ENCODE measurements at places on chromosomes 6 and 20. TPM values are rescaled to one million over a fixed set of nuclear protein-coding genes. Genes with fewer than 3 reads are reported as not detected.

The LY86 gene
- 2.3 TPM for total RNA-seq

The IYD gene
- total RNA-seq, result not detected

The NOX3 gene
- not detected for total RNA-seq

The PRR18 gene
- total RNA-seq, result not detected

The HAO1 gene
- 0.70 TPM for total RNA-seq

The CLIC5 gene
- 1.2 TPM for total RNA-seq

The RGL2 gene
- 78.7 TPM for total RNA-seq

The CLVS2 gene
- total RNA-seq, result not detected

The WASF1 gene
- total RNA-seq, result 12.2 TPM

GRCh38 chr6:31869343-31869742 lies 6.7 kb upstream of the NEU1 start:
- no peak overlapping the region for H3K27ac ChIP-seq
- H3K27me3 ChIP-seq, result no peaks in the 10 kb centered on the region
- DNase-seq, result no peak
- H3K36me3 ChIP-seq, result no peaks in the 10 kb centered on the region
- peaks cover 11% of the 10 kb centered on the region for H3K4me1 ChIP-seq

DNA sequence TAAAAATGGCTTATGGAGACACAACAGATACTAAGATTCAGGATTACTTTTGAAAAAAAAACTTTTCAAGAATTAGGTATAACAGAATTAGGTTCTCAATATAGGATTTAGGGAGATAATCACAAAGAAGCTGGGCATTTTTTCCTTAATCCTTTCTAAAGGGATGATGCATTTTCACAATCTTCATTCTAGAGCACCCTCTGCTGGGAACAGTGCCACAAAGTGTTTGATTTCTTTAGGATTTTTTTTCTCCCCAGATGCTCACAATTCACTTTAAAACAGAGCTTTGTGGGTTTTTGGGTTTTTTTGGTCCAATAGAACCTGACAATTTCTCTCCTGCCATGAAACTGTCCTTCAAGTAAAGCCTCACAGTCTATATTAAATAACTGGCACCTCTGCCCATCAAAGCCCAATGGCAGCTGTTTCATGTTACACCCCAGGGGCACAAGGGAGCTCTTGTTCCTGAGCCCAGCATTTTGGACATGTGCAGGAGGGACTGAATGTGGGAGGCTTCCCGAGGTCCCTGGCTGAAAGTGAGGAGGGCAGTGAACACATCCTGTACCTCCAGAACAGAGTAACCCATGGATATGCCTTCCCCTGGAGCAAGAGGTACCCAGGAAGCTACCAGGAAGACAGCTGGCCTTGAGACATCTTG lies 39.7 kb downstream of the PREP start:
- no peak overlapping the region for H3K27ac ChIP-seq
- no peaks in the 10 kb centered on the region for H3K4me1 ChIP-seq
- no peaks in the 10 kb centered on the region for H3K27me3 ChIP-seq
- no peaks in the 10 kb centered on the region for H3K36me3 ChIP-seq
- no peak for DNase-seq

DNA sequence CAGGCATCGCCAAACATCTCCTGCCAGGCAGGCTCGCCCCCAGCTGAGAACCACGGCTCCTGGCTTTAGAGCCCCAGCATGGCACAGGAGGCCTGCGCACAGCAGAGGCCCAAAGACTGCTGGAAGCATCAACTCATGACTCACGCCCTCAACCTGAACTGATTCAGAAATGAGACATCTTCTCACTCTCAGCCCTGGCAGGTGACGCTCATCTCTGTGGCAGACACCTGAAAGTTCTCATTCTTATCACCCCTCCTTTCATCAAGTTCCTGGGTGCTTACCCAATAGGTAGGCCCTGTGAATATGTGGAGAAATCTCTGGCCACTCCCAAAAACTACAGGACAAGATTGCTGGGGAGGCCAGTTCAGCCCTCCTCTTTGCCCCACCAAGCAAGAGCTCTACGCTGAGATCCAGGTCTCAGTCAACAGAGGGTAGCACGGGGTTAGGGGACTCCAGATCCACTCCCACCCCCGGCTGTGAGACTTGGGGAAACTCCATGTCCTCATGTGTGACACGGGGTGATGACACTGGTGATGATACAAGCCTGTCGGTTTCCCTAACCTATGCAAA lies 11.3 kb downstream of the NFATC2 start:
- no peak overlapping the region for H3K4me3 ChIP-seq
- no peaks in the 10 kb centered on the region for H3K36me3 ChIP-seq
- H3K27me3 ChIP-seq, result no peaks in the 10 kb centered on the region
- DNase-seq, result no peak

- no peaks in the 10 kb centered on the region for H3K4me1 ChIP-seq
- no peaks in the 10 kb centered on the region for H3K36me3 ChIP-seq
- H3K4me3 ChIP-seq, result no peak overlapping the region
- DNase-seq, result no peak
Observed at GRCh38 chr6:141208101-141208500, 924.6 kb upstream of the GJE1 start.

DNA sequence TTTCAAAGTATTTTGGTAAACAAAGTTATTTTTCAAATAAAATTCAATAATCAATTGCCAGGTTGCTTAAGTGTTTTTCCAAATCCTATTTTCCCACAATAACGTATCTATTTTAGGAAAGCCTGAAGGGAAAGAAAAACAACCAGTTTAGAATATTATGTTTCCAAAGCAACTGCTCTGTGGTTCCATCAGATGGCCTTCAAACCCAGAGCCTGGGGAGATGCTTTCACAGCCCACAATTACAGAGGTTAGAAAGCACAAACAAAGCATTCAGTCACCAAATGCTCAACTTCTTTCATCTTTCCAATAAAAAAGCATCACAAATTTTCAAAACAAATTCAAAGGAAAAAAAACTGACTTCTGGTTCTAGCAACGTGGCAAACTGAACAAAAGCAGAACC lies 66.0 kb downstream of the ELOVL5 start:
- H3K4me1 ChIP-seq, result peaks cover 32% of the 10 kb centered on the region
- no peaks in the 10 kb centered on the region for H3K27me3 ChIP-seq
- DNase-seq, result no peak
- no peak overlapping the region for H3K4me3 ChIP-seq
- H3K27ac ChIP-seq, result peak overlapping the region; percentile 2

DNA sequence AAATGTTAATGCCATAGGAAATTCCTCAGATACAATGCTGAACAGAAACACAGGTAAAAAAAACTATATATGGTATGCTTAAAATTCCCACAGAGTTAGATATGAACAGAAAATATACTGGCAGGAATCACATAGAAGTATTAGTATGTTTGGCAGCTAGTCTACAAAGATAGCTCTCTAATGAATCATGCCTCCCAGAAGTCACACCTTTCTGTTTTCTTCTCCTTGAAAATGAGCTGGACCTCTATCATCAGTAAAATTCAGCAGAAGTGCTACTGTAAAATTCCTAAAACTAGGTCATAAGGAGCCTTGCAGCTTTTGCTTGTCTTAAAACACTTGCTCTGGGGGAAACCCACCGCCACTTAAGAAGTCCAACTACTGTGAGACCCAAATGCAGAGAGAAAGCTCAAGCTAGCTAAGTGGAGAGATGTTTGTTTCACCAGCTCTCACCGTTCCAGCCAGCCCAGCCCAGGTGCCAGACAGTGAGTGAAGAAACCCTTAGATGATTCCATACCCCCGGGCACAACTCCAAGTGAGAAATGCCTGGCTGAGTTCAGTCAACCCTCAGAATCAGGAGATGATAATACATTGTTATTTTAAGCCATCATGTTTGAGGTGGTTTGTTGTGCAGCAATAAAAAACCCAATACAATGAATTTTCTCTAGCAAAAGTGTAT lies 43.0 kb downstream of the TSPYL4 start:
- no peaks in the 10 kb centered on the region for H3K36me3 ChIP-seq
- H3K4me3 ChIP-seq, result no peak overlapping the region
- H3K27me3 ChIP-seq, result no peaks in the 10 kb centered on the region
- no peak for DNase-seq
- no peak overlapping the region for H3K27ac ChIP-seq

- H3K27ac ChIP-seq, result no peak overlapping the region
- no peak overlapping the region for H3K4me3 ChIP-seq
- no peaks in the 10 kb centered on the region for H3K36me3 ChIP-seq
- no peaks in the 10 kb centered on the region for H3K27me3 ChIP-seq
- no peak for DNase-seq
Observed at GRCh38 chr6:102813489-102814275, 1420.2 kb downstream of the GRIK2 start.

DNA sequence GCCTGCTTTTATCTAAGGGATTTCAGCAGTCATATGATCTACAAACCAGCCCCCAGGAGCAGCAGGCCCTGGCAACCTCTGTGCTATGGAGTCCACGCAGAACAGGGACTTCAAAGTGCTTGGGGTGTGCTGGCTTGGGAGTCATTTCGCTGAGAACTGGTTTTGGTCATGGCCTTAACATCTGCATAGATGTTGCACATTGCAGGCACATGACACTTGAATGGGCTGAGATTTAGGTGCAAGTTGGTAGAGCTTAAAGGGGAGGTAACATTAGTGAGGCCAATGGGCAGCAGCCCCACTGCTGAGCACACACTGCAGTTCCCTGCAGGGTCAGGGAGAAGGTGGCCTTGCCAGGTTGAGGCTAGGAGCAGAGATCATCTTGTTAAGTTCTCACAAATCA lies 43.6 kb downstream of the RREB1 start:
- H3K4me3 ChIP-seq, result no peak overlapping the region
- no peaks in the 10 kb centered on the region for H3K27me3 ChIP-seq
- no peak overlapping the region for H3K27ac ChIP-seq
- peaks cover 54% of the 10 kb centered on the region for H3K4me1 ChIP-seq

- DNase-seq, result no peak
- H3K27ac ChIP-seq, result no peak overlapping the region
- no peaks in the 10 kb centered on the region for H3K4me1 ChIP-seq
- H3K27me3 ChIP-seq, result no peaks in the 10 kb centered on the region
- H3K36me3 ChIP-seq, result peaks cover 21% of the 10 kb centered on the region
- H3K4me3 ChIP-seq, result no peak overlapping the region
Observed at GRCh38 chr20:62339647-62340062, 27.5 kb downstream of the LAMA5 start.

DNA sequence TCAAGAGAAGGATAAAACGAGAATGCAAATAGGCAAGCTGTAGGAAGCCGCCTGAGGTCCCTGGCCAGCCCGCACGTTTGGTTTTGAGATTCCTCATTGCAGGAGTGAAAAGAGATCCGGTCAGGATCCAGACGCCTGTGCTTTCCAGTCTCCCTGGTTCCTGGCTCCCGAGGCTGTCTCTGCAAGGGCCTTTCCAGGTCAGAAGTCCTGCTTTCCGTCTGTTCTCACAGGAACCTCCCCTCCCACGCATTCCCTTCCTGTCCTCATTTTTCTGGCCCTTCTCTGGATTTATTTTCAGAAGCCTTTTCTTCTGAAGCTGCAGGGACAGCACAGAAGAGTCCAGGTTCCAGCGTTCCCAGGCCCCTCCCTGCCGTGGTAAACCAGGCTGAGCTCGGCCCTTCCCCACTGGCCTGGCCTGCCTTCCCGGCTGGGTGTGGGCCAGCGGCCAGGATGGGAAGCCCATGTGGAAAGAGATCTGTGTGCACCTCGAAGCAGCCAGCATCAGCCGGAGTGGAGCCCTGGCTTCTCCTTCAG lies 54.0 kb downstream of the TMEM242 start:
- peak overlapping the region; percentile 71 for H3K27ac ChIP-seq
- no peaks in the 10 kb centered on the region for H3K36me3 ChIP-seq
- DNase-seq, result no peak
- H3K4me1 ChIP-seq, result peaks cover 14% of the 10 kb centered on the region

All from esophagus squamous epithelium (tissue), 5 donors.